ENCODE measurements at places on chromosomes 2 and 18.

GRCh38 chr2:200259577-200259957 is 46.9 kb upstream of the SPATS2L start:
- peaks cover 21% of the 10 kb centered on the region for H3K27me3 ChIP-seq
- H3K4me1 ChIP-seq, result no peaks in the 10 kb centered on the region
- no peak overlapping the region for H3K4me3 ChIP-seq
- DNase-seq, result no peak

DNA sequence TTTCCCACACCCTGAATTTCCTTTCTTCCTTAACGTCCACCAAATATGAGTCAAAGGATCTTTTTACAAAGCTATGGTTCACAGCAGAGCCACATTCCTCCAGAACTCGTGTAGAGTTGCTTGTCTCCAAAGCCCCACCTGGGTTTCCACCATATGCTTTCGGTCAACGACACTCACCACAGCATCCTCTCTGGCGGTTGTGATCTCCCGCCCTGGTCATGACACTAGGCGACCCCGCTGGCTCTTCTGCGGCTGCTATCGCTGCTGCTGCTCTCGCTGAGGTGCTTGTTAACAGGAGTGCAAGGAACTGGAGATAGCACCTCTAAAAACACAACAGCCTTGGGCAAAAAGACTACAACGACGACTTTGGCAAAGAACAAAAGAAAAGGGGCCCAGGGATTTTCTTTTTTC is 340 bp downstream of the SLC40A1 start:
- H3K4me3 ChIP-seq, result peak overlapping the region; percentile 71
- peaks cover 77% of the 10 kb centered on the region for H3K27me3 ChIP-seq
- peaks cover 11% of the 10 kb centered on the region for H3K4me1 ChIP-seq

DNA sequence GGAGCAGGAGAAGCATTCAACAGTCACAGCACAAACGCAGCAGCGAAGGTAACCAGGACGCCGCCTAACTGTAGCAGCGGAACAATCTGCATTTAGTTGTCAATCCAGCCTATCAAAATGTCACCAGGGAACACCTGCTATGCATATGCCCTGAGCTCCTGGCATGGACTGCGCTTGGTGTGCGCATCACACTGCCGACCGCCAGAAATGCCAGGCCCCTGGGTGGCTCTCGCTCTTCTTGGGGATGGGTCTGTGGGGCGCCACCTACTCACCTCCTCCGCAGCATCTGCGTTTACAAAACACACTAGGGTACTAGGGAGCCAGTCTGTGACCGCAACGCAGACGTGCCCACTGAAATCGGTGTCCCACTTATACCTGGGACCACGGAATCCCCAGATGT is 31.7 kb downstream of the ZNF516 start:
- no peaks in the 10 kb centered on the region for H3K36me3 ChIP-seq
- DNase-seq, result no peak
- H3K27ac ChIP-seq, result no peak overlapping the region
- H3K4me1 ChIP-seq, result peaks cover 3% of the 10 kb centered on the region
- no peak overlapping the region for H3K4me3 ChIP-seq

GRCh38 chr2:237043866-237044265 is 41.8 kb upstream of the COPS8 start:
- no peak overlapping the region for H3K4me3 ChIP-seq
- H3K27me3 ChIP-seq, result peaks cover 28% of the 10 kb centered on the region
- no peak for DNase-seq

DNA sequence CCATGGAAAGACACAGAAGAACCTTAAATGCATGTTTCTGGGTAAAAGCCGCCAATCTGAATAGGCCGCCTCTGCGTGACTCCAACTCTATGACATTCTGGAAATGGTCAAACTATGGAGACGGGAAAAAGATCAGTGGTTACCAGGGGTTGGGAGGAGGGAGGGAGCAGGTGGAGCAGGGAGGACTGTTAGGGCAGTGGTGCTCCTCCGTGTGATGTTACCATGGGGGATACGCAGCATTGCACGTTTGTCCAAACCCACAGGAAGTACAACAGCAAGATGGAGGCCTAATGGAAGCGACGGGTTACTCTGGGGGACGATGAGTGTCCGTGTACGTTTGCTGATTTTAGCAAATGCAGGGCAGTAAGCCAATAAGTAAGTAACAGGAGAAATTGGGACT is 17.2 kb downstream of the TMEM18 start:
- H3K27me3 ChIP-seq, result peaks cover 11% of the 10 kb centered on the region
- no peak for DNase-seq
- no peak overlapping the region for H3K4me3 ChIP-seq

- peaks cover 46% of the 10 kb centered on the region for H3K36me3 ChIP-seq
- no peak overlapping the region for H3K4me3 ChIP-seq
- H3K27ac ChIP-seq, result no peak overlapping the region
Measured at GRCh38 chr2:218262631-218263586, 2.1 kb downstream of the GPBAR1 start.

- H3K27ac ChIP-seq, result no peak overlapping the region
- no peaks in the 10 kb centered on the region for H3K36me3 ChIP-seq
- peaks cover 40% of the 10 kb centered on the region for H3K4me1 ChIP-seq
- H3K27me3 ChIP-seq, result no peaks in the 10 kb centered on the region
Measured at GRCh38 chr2:6906165-6906741, 11.0 kb upstream of the RNF144A start.

DNA sequence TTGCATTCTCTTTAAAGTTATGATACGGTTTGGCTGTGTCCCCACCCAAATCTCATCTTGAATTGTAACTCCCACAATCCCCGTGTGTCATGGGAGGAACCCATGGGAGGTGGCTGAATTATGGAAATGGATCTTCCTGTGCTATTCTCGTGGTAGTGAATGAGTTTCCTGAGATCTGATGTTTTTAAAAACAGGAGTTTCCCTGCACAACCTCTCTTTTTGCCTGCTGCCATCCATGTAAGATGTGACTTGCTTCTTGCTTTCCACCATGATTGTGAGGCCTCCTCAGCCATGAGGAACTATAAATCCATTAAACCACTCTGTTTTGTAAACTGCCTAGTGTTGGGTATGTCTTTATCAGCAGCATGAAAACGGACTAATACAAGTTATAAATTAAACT is 37.5 kb upstream of the SESTD1 start:
- H3K36me3 ChIP-seq, result peaks cover 6% of the 10 kb centered on the region
- H3K27ac ChIP-seq, result no peak overlapping the region
- H3K27me3 ChIP-seq, result no peaks in the 10 kb centered on the region
- no peaks in the 10 kb centered on the region for H3K4me1 ChIP-seq

DNA sequence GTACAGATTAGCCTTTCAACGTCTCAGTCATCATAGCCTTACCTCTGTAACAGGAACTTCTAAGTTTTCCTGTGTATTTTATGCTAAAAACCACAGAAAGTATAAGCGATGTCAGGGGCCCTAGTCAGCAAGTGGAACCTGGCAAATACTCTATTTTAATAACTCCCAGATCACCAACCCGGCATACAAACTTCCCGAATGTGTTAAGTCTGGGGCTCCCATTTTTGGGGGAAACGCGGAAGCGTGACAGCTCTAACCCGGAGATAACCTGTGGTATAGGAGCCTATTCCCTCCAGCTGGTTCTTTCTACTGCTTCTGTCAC is 574 bp downstream of the NIFK start:
- no peaks in the 10 kb centered on the region for H3K27me3 ChIP-seq
- peak overlapping the region; percentile 95 for H3K27ac ChIP-seq
- peak overlapping the region; percentile 100 for H3K4me3 ChIP-seq
- H3K4me1 ChIP-seq, result peaks cover 38% of the 10 kb centered on the region

DNA sequence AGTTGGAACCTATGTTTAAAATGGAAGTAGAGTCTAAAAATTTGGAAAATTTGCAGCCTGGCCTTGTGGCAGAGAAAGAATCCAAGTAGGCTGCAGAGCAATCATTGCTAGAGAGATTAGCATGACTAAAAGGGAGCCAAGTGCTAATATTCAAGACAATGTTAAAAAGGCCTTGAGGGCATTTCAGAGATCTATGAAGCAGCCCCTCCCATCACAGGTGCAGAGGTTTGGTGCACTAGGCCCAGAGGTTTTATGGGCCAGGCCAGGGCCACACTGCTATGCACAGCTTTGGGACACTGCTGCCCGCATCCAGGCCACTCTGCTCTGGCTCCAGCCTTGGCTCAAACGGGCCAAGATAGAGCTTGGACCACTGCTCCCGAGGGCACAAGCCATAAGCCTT is 6.7 kb upstream of the IL1A start:
- no peak overlapping the region for H3K4me3 ChIP-seq
- H3K4me1 ChIP-seq, result peaks cover 3% of the 10 kb centered on the region
- no peak for DNase-seq
- H3K27ac ChIP-seq, result no peak overlapping the region
- peaks cover 30% of the 10 kb centered on the region for H3K27me3 ChIP-seq
- H3K36me3 ChIP-seq, result no peaks in the 10 kb centered on the region

DNA sequence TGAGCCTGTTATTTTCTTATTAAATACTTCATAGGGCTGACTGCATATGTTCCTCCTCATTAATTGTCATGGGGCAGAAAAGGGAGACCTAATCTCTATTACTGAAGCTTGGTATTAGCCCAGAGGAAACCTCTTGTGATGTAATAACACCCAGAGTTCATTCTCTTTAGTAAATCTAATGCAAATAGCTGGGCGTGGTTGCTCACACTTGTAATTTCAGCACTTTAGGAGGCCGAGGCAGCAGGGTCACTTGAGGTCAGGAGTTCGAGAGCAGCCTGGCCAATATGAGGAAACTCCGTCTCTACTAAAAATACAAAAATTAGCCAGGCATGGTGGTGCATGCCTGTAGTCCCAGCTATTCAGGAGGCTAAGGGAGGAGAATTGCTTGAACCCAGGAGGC is 14.7 kb downstream of the DAW1 start:
- H3K4me3 ChIP-seq, result no peak overlapping the region
- no peak for DNase-seq
- H3K36me3 ChIP-seq, result no peaks in the 10 kb centered on the region
- H3K4me1 ChIP-seq, result peaks cover 4% of the 10 kb centered on the region

DNA sequence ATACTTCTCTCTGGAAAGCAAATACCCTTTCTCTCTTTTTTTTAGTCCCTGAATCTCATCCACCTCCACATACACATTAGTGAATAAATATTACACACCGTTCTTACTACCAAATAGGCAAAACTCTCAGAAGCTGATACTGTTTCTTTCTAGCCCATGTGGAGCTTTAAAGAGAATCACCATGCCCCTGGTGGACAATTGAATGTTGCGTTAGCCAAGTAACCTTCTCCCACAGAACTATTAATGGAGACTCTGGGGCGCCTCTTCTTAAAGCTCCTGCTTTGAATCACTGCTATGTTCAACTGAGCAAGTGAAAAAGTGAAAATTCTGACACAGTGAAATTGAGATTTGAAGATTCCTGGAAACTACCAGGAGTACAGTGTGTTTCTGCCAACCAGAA is 522.8 kb upstream of the CDH7 start:
- H3K27ac ChIP-seq, result no peak overlapping the region
- H3K27me3 ChIP-seq, result no peaks in the 10 kb centered on the region
- no peaks in the 10 kb centered on the region for H3K4me1 ChIP-seq
- H3K4me3 ChIP-seq, result no peak overlapping the region

- H3K4me3 ChIP-seq, result no peak overlapping the region
- DNase-seq, result no peak
- peaks cover 6% of the 10 kb centered on the region for H3K4me1 ChIP-seq
- peaks cover 2% of the 10 kb centered on the region for H3K36me3 ChIP-seq
- H3K27ac ChIP-seq, result no peak overlapping the region
Measured at GRCh38 chr2:174158003-174158402, 90.3 kb downstream of the OLA1 start.

DNA sequence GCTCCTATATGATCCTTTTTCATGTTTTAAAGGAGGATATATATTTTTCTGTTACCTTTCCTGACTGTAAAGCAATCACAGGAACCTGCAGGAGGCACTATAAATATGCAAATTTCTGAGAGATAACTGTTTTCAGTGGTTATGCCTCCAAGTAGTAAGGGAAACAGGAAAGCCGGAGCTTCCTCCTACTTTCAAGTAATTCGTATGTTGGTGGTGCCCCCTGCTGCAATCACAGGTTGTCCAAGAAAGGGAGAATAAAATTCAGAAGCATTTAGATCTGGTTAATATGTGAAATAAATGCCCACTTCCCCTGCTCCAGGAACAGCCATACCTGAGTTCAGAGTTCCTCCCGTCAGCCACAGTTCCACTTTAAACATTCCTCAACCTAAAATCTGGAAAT is 12.0 kb upstream of the BCL11A start:
- no peak for DNase-seq
- H3K36me3 ChIP-seq, result no peaks in the 10 kb centered on the region
- H3K27ac ChIP-seq, result no peak overlapping the region
- H3K27me3 ChIP-seq, result peaks cover 35% of the 10 kb centered on the region

- no peaks in the 10 kb centered on the region for H3K27me3 ChIP-seq
- DNase-seq, result no peak
- no peaks in the 10 kb centered on the region for H3K4me1 ChIP-seq
Measured at GRCh38 chr2:163528640-163529217, 207.1 kb downstream of the FIGN start.

- H3K27ac ChIP-seq, result no peak overlapping the region
- H3K36me3 ChIP-seq, result peaks cover 9% of the 10 kb centered on the region
- H3K4me1 ChIP-seq, result peaks cover 8% of the 10 kb centered on the region
- H3K27me3 ChIP-seq, result no peaks in the 10 kb centered on the region
- DNase-seq, result no peak
Measured at GRCh38 chr2:235729557-235729947, 235.7 kb downstream of the AGAP1 start.

GRCh38 chr2:75340560-75340959 is 141.2 kb upstream of the TACR1 start:
- H3K4me1 ChIP-seq, result no peaks in the 10 kb centered on the region
- no peak for DNase-seq
- H3K36me3 ChIP-seq, result no peaks in the 10 kb centered on the region
- H3K27me3 ChIP-seq, result peaks cover 9% of the 10 kb centered on the region
- no peak overlapping the region for H3K4me3 ChIP-seq

DNA sequence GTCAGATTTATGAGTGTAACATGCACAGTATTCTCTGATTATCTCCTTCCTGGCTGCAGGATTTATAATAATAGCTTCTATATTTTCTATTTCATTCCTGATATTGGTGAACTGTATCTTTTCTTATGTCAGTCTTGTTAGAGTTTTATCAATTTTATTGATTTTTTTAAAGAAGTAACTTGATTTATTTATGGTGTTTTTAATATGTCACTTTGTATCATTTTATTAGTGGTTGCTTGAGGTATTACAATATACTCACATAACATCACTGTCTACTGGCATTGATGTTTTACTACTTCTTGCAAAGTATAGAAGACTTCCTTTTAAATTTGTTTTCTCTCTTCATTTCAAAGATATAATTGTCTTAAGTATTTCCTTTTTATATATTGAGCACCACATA is 270.5 kb upstream of the GYPC start:
- no peaks in the 10 kb centered on the region for H3K36me3 ChIP-seq
- H3K27ac ChIP-seq, result no peak overlapping the region
- no peak overlapping the region for H3K4me3 ChIP-seq
- no peak for DNase-seq
- no peaks in the 10 kb centered on the region for H3K4me1 ChIP-seq

- peaks cover 5% of the 10 kb centered on the region for H3K27me3 ChIP-seq
- no peak for DNase-seq
- no peaks in the 10 kb centered on the region for H3K36me3 ChIP-seq
- H3K4me1 ChIP-seq, result no peaks in the 10 kb centered on the region
Measured at GRCh38 chr18:61503688-61504087, 170.5 kb downstream of the CDH20 start.

GRCh38 chr18:65906621-65907034 is 155.8 kb downstream of the CDH7 start:
- no peaks in the 10 kb centered on the region for H3K4me1 ChIP-seq
- no peak overlapping the region for H3K4me3 ChIP-seq
- no peaks in the 10 kb centered on the region for H3K36me3 ChIP-seq
- H3K27me3 ChIP-seq, result no peaks in the 10 kb centered on the region
- DNase-seq, result no peak

All from effector memory CD8-positive, alpha-beta T cell (primary cell).